ENCODE measurements at places on chromosomes 6 and 20.

DNA sequence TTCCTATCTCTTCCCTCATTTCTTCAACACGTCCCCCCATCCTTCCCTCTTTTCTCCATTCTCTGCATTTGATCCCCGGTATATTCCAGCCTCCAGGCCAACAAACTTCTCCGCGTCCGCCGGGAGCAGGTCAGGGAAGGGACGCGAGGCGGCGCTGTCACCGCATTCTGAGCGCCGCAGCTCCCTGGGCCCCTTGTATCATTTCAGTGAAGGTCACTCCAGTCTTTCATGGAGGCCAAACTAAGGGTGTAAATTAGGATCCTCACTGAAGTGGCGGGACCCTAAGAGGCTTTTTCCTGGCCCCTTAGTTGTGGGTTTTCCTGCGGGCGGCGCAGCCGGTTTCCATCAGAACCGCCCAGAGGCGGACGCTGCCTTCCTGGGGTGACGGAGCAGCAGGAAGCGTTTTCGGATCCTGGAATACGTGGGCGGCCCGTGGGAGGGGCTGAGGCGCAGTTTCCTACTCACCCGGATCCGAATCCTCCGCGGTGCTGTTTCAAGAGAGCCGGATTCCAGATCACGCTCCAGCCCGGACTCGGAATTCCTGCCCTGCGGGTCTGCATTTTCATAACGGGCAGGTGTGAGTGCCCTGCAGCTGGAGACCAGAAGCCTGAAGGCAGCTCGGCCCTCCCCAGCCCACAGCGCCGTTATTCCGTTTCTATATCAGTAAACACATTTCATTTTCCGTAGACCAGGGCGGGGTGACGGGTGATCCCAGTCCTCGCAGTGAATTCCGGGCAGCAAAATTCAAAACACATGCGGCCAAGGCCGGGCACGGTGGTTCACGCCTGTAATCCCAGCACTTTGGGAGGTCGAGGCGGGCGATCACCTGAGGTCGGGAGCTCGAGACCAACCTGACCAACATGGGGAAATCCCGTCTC is 3.6 kb upstream of the MICA start:
- peak; percentile 31 for DNase-seq

DNA sequence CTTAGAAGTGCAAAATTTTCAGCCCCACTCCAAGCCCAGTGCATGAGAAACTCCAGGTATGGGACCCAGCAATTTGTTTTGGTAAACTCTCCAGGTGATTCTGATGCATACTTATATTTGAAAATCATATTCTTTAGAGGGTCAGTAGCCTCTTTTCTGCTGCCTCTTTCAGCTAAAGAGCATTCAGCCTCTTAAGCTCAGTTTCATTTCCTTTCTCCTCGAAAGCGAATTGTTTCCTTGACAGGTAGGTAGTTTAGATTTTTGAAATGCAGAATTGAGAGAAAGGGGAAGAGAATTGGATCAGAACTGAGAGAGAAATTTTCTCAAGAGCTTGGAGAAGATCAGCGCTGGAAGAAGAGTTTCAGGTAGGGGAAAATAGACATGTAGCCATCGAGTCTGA is 995.8 kb upstream of the FLRT3 start:
- DNase-seq: no peak

- no peak for DNase-seq
These were observed 470.6 kb upstream of the AGPAT4 start for GRCh38 chr6:161744211-161745067.

GRCh38 chr6:40395066-40395697 is 192.0 kb downstream of the LRFN2 start:
- DNase-seq: no peak

DNA sequence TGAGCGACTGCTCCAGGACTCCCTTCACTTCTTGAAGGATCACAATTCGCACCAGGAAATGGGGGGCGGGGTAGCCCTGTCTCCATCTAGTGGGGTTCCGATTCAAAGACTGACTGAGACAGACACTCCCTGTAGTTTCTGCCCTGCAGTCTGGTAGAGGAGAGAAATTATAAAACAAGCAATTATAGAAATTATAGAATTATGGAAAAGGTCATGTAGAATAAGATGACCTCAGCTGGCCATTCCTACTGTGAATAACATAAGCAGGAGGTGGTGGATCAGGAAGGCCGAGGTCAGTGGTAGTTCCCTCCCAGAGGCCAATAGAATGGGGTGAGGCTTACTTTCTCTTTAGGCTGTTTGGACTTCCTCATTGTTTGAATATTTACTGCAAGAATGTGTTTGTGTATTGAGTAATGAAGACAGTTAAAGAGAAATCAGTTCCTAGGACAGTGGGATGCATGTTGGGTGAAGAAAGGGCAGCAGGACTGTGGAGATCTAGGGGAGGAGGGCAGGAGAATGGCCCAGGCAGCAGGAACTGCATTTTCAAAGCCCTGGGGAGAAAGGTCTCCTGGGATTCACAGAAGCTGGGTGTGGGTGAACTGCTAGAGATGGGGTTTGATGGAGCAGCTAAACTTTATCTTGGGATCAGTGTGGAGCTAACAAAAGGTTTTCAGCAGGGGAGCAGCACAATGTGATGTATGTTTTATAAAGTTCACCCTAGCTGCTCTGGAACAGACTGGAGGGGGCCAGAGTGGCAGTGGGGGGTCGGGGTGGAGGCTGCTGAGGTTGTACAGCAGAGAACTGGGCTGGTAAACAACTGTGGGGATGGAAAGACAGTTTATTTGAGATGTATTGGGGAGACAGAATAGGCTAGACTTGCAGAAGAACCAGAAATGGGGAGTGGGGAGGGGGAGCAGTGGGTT is 2.1 kb downstream of the ZNF341 start:
- no peak for DNase-seq

DNA sequence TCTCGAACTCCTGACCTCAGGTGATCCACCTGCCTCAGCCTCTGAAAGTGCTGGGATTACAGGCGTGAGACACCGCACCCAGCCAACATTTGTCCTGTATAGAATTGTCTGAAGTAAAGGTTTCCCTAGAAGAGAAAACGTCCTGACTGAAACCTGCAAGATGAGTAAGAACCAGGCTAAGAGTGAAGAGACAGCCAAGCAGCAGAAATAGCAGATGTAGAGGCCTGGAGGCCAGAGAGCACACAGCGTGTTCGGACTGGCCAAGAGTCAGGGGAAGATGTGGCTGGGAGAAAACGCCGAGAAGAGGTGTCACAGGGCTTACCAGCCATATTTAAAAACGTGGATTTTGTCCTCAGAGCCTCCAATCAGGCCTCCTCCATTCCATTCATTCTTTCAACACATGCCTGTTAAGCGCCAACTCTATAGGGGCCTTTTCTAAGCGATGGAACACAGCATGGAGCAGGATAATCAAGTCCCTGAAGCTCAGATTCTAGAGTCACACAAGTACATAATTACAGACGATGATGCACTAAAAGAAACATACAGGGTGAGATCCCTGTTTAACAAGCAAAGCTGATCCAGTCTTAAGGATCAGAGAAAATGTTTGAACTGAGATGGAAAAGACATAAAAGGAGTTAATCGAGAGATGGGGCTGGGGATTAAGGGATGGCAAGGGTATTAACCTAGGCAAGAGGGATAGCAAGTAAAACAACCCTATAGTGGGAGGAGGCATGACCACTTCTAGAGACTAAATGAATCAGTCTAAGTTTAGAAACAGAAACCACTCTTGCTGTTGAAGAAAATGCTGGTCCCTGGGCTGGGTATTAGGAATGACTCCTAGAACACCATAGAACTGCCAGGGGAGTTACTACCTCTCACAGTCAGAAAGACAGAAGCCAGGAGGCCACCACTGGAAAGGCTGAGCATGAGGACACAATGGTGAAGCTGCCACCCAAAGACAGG is 4.8 kb downstream of the ZCCHC3 start:
- DNase-seq: no peak

DNA sequence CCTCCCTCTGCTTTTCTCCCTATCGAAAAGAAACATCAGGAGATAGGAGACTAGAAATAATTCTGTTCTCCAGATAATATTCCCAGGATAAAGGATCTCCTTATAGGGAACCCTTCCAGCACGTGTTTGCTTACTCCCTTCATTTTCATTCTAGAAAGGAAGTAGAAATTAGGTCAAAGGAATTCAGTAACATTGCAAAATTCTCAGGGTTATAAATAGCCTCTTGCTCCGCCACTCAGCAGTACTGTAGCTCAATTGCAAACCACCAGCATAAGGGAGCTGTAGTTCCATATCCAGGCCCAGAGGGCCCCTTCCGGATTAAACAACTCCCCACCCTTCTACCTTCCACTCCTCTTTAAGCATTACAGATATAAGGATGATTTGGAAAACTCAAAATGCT is 6.2 kb downstream of the ELMO2 start:
- no peak for DNase-seq

DNA sequence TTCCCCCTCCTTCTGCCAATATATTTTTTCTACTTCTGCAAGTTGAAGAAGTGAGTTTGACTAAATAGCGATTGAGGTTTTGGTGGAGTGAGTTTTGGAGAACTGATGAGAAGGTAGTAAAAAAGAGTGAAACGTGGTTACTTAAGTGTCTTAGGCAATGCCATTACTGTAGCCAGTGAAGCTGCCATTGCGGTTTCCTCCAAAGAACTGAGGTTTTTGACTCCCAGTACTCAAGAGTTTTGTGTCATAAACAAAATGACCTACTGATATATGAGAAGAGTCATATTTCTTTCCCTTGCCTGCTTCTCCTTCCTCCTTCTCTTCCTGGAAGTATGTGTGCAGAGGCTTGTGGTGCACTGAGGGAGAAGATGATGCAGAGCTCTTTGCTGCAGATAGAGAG is 554.5 kb upstream of the MAP3K7 start:
- DNase-seq: no peak

- DNase-seq: no peak
These were observed 68.2 kb downstream of the PRDM1 start for GRCh38 chr6:106154326-106154725.

DNA sequence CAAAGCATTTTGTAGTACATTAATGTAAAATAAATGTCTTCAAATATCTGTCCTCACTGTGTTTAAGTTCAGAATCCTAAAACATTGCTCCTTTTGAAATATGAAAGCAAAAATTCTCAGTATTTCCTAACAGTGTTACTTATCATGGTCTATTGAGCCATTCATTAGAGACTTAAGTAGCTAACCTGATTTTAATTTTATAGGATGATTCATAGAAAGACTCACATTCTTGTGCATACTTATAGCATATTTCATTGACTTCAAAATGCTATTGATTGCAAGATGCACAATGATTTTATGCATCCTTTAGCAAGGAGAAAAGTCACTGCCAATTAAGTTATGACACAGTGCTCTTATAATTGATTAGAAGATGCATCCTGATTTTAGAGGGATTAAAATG is 85.7 kb downstream of the HIVEP1 start:
- DNase-seq: no peak

DNA sequence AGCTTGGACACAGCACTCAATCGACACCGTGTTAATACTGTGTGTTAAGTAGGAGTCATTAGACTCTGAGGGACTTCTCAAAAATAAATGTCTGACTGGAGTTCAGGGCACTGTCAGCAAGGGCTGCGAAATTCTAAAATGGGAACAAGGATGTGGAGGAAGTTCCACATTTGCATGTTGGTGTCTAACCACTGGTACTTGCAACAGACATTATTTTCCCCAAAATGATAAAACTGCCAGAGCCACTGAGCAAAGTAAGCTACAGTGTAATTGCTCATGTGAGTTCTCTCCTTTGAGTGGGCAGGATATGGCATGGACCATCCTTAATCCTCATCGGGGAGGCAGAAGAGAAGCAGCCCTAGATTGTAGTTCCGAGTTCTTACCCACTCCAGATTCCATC is 215.9 kb downstream of the SLC24A3 start:
- DNase-seq: no peak

DNA sequence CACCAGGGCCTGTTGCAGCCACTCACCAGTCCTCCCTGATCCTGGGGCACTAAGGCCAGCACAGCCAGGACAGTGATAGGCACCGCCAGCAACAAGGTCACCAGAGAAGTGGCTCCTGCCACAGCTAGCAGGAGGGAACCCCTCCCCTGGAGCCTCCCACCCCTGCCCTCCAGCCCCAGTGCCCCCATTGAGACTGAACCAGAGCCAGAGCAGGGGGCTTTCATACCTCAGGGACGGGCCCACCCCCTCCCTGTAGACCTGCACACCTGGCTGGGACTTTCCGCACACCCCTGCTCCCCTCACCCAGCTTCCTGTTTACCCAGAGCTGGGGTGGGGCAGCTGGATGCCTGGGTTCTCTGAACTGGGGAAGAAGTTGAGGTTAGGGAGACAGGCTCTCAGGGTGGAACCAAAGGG is at the start of gene LTB:
Gene LTB, minus strand, starts transcription at position 195 of the 414 bp plus-strand sequence. Its CDS starts 7 bp downstream, at position 188.
- DNase-seq: no peak

GRCh38 chr6:142542704-142543233 is 241.0 kb downstream of the ADGRG6 start:
- DNase-seq: no peak

DNA sequence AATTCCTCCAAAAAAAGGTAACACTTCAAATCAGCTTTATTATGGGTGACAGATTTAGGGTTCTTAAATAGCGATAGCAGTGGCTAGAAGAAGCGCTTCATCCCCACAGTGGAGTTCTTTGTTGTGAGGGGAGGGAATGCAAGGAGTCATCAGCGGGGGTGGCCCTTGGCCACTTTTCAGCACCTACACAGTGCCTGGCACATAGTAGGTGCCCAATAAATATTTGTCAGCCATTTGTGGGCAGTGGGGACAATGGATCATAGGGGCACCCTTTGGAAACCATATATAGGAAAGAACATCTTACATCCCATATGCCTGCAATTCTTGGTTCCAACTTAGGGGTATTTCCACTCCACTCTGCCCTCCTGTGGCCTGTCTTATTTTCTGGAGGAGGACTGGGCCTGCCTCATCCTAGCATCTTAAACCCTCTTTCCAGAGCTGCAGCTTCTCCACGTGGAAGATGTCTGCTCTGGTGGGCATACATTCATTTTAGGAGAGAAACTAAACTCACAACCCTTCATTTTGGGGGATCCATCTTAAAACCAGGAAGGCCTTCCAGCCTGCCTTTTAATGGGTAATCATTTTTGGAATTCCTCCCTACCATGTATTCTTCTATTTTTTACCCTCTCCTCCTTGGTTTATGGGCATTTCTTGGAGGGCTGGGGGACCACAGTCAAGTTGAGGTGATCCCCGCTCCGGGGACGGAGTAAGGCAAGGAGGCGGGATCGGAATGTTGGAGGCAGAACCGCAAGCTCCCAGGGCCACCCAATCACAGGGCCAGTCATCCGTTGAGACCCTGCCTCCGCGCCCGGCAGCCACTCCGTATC is 2.6 kb upstream of the GPSM3 start:
- no peak for DNase-seq

- DNase-seq: no peak
These were observed 125.1 kb downstream of the JARID2 start for GRCh38 chr6:15370733-15371671.

GRCh38 chr20:278181-278580 is 12.4 kb downstream of the C20orf96 start:
- DNase-seq: no peak

DNA sequence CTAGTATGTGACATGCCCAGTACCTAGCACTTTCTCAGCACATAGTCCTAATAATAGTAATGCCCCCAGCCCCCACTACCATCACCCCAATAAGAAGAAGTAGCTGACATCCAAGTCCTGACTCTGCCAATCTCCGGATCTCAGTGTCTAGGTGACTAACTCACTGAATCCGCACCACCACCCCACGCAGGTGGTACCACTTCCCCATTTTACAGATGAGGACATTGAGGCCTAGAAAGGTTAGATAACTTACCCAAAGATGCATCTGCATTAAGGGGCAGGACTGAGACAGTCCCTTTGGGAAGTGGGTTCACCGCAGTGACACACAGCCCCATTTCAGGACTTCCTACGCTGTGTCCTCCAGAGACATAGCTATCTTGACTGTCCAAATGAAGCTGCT is 241.2 kb downstream of the TFAP2C start:
- no peak for DNase-seq

- no peak for DNase-seq
These were observed 29.4 kb downstream of the TRAF3IP2 start for GRCh38 chr6:111576291-111576690.

- DNase-seq: no peak
These were observed 466.4 kb downstream of the PKHD1 start for GRCh38 chr6:51620971-51621370.

All from hypothalamus (tissue), 51 donors.